ENCODE measurements at places on chromosomes 1 and 21. TPM values are rescaled to one million over a fixed set of nuclear protein-coding genes. Genes with fewer than 3 reads are reported as not detected.

TMEM269 gene
- 0.08 TPM for total RNA-seq

LCE1C gene
- total RNA-seq, result not detected

LORICRIN gene
- not detected for total RNA-seq

FABP3 gene
- total RNA-seq, result not detected

KRTAP22-1 gene
- total RNA-seq, result not detected

FBXO44 gene
- total RNA-seq, result 19.6 TPM

ETV3L gene
- not detected for total RNA-seq

RGSL1 gene
- not detected for total RNA-seq

HSF2BP gene
- total RNA-seq, result 1.5 TPM

TLR5 gene
- 0.49 TPM for total RNA-seq

PCP4L1 gene
- total RNA-seq, result not detected

PRAMEF17 gene
- total RNA-seq, result not detected

FMO4 gene
- 0.75 TPM for total RNA-seq

XKR8 gene
- 5.9 TPM for total RNA-seq

ERICH3 gene
- total RNA-seq, result not detected

ACKR1 gene
- not detected for total RNA-seq

LDLRAD1 gene
- not detected for total RNA-seq

GSTM1 gene
- total RNA-seq, result 0.35 TPM

GPX7 gene
- not detected for total RNA-seq

S100A8 gene
- not detected for total RNA-seq

SYT11 gene
- 1.3 TPM for total RNA-seq

ZNF695 gene
- 3.4 TPM for total RNA-seq

KRTAP12-2 gene
- total RNA-seq, result not detected
